ENCODE measurements at places on chromosomes 5 and 9.

- peak; percentile 69 for DNase-seq
Measured at GRCh38 chr9:114261026-114261425, 61.9 kb upstream of the ORM1 start.

DNA sequence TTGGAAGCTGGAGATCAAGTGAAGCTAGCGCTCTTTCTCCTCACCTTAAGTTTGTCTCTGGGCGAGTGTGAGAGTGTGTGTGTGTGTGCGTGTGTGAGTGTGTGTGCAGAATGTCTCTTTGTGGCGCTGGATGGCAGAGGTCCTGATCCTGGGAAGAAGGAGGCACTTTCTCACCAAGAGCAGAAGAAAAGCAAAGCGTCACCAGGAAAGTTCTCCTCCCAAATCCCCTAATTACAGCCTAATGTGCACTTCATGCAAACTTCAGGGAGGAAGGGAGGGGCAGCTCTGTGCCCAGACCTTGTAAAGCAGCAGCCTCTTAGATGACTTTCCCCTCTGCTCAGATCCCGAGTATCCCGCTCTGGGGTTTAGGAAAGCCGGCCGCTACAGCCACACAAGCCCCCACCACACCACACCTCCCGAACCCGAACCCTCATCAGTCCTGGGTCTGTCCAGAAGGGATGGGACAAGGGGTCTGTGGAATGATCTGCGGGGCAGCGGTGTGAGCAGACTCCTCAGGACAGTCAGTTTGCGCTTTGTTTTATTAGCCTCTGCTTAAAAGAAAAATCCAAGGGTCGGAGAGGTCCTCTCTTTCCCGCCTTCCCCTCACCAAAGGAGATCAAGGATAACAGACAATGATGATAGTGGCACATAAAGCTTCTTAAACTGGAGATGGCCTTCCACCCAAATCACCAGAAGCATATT is at the start of gene HAPLN1:
TSS of gene HAPLN1 (minus strand) at position 20 of the 702 bp plus-strand sequence. CDS start 47,332 bp downstream, outside the sequence.
- peak; percentile 92 for DNase-seq

DNA sequence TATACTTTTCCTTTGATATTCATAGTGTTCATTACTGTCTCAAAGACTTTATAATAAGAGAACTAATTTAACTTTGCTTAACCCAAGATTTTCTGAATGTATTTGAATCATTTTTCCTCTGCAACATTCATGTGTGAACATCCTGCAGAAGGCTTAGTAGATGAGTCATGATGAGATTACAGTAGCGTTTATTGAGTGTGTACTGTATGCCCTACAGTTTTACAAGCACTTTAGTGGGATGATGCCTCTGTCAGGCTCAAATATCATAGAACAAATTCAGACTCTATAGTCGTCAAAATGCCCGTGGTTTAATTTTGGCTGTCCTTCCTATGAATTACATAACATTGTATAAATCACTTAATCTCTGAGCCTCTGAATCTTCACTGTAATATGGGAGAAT is 41.2 kb downstream of the FYB1 start:
- DNase-seq: no peak

GRCh38 chr5:93313672-93314071 is 267.3 kb downstream of the NR2F1-AS1 start:
- no peak for DNase-seq

- peak; percentile 44 for DNase-seq
Measured at GRCh38 chr9:94593459-94594345, at the start of gene FBP2. FBP2 (minus strand) TSS chr9:94593824; CDS start chr9:94593726, 98 bp downstream.

DNA sequence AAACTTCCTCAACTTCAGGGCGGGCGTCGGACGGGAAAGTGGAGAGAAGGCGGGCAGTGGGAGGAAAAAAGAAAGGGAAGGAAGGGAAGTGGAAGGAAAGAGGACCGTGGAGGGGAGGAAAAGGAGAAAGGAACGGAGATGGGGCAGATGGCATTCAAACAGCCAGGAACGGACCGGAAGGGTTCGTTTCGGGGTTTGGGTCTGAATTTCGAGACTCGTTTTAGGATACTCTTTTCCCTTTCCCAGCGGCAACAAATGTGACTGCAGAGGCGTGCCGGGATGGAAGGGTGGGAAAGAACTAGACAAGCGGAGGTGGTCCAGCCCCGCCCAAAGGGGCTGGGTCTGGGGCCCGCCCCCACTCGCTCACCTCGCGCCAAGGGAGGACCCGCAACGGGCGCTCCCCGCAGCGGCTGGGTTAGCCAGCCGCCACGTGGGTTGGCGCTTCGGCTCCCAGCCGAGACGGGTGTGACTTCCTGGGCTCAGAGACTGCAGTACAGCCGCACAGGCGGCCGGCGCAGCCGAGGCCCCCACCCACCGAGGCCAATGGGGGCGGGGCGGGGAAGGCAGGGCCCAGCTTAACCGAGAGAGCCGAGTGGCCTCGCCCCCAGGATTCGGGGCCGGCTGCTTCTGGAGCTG is 2.7 kb downstream of the VCAN start:
- peak; percentile 99 for DNase-seq

GRCh38 chr5:117496801-117497200 is 922.2 kb upstream of the SEMA6A start:
- no peak for DNase-seq

- no peak for DNase-seq
Measured at GRCh38 chr9:71329873-71330272, 208.5 kb upstream of the TRPM3 start.

- no peak for DNase-seq
Measured at GRCh38 chr9:71781391-71781790, 13.1 kb upstream of the CEMIP2 start.

- no peak for DNase-seq
Measured at GRCh38 chr9:69579760-69580581, 92.2 kb downstream of the APBA1 start.

DNA sequence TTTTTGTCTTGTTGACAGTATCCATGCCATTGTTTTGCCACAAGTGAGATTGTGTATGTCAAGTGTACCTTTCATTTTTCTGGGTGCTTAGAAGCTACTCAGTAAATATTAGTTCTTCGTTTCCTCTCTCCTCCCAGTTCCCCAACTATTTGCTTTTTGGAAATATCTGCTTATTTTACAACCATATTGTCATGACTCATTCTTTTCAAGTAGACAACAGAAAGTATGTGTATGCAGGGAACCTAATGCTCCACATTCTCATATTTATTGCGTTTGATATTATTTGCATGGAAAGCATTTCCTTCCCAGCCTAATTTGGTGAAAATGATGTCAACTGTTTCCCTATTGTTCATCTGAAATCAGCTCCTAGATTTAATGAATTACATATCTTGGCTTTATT is 483.7 kb upstream of the RIOK2 start:
- no peak for DNase-seq

All from islet precursor cell (in vitro differentiated cells).